ENCODE measurements at places on chromosomes 12 and 14.

GRCh38 chr14:34212172-34212929 is 249.7 kb downstream of the SPTSSA start:
- no peak for DNase-seq

DNA sequence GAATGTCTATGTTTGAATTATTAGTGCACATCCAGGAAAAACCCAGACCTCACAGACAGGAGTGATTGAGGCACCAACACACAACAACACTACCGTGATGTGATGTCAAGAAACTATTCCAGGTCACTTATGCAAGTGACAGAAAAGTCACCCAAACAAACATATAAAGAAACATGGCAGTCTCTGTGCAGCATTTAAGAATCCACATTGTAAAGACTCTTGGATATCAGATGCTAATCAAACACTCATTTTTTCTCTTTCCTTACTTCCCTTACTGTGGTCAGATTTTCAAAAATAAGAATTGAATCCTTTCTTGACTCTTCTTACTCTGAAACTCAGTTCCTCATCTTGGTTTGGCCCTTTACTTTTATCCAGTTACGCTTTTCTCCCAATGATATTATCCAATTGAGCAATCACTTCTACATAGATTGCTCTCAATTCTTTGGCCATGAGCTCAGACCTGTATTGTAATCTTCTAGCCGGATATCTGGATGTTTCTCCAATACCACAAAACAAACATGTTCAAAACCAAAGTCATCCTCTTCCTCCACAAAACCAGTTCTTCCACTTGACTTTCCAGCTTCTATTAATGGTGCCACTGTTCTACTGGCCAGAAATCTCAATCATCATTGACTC is 115.4 kb downstream of the DUSP6 start:
- no peak for DNase-seq

- DNase-seq = no peak
Measured at GRCh38 chr12:117968151-117968789, 520 bp downstream of the KSR2 start.

DNA sequence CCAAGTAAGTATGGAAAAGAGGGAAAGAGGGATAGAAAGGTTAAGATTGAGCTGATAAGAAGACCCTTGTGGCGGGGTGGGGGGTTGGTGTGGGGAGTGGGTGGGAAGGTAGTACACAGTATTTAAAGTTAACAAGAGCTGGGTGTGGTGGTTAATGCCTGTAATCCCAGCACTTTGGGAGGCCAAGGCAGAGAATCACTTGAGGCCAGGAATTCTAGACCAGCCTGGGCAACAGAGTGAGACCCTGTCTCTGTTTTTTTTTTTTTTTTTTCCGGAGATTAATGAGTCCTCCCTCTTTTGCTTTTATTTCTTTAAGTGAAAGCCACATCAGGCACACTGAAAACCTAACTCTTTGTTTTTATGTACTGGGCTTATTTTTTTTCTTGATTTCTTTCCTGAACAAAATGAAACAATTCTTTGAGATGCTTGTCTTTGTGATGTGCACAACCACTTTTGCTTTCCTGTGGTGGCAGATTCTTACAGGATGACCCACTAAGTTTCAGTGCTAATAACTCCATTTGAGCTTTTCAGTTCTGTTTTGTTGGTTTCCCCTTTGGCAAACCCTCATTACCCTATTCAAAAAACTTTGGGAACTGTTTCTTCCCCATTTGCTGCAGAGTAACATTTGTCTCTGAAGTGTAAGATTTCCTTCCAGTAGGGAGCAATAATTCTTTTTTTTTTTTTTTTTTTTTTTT is 54.8 kb downstream of the WNK1 start:
- no peak for DNase-seq

DNA sequence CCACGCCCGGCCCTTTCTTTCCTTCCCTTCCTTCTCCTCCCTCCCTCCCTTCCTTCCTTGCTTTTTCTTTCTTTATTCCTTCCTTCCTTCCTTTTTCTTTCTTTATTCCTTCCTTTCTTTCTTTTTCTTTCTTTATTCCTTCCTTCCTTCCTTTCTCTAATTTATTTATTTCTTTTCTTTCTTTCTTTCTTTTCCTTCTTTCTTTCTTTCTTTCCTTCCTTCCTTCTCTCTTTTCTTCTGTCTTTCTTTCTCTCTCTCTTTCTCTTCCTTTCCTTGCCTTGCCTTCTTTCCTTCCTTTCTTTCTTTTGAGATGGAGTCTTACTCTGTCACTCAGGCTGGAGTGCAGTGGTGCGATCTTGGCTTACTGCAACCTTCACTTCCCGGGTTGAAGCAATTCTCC is 15.9 kb downstream of the CCDC177 start:
- DNase-seq = no peak

GRCh38 chr12:129790331-129790730 is 113.5 kb downstream of the TMEM132D start:
- no peak for DNase-seq

Measured in colonic mucosa (tissue), 4 donors.